Hematopoietic multipotent progenitor cell treated with erythropoietin and hydrocortisone succinate and interleukin-3 and kit ligand, for 6 days (in vitro differentiated cells): ENCODE measurements at places on chromosomes 3 and 15.

- peak; percentile 92 for DNase-seq
These were observed at the start of gene FAN1 for GRCh38 chr15:30903497-30904187. Gene FAN1 (plus strand): TSS chr15:30903915. CDS start chr15:30904664, 749 bp downstream.

- no peak for DNase-seq
These were observed 81.7 kb upstream of the CADM2 start for GRCh38 chr3:84877092-84877491.

- DNase-seq = peak; percentile 59
These were observed 25.0 kb downstream of the ADAM10 start for GRCh38 chr15:58724466-58724865.

GRCh38 chr3:175432376-175433025 lies 573.4 kb downstream of the NAALADL2 start:
- no peak for DNase-seq

- peak; percentile 67 for DNase-seq
These were observed 36.9 kb upstream of the HERC1 start for GRCh38 chr15:63870487-63871209.

DNA sequence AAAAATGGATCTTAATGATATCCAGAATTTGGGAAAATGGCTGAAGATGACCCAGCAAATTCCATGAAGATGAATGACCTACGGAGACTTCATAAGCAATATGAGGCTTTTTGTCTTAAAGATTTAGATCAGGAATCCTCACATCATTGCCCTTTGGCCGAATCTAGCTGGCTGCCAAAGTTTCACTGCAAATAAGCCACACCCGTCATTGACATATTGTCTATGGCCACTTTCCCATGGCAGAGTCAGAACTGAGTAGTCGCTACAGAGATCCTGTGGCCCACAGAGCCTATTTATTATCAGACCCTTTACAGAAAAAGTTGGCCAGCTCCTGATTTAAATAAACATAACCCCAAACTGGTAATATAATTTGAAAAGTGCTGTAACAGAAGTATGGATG lies 307.4 kb upstream of the RARB start:
- no peak for DNase-seq

GRCh38 chr3:56190771-56191305 lies 277.4 kb downstream of the ERC2 start:
- DNase-seq = no peak

- DNase-seq = peak; percentile 87
These were observed 16.7 kb upstream of the CMTM7 start for GRCh38 chr3:32374788-32375595.

GRCh38 chr3:182308328-182308727 lies 485.0 kb upstream of the ATP11B start:
- no peak for DNase-seq

GRCh38 chr15:75107908-75108838 lies 84.8 kb downstream of the PPCDC start:
- peak; percentile 92 for DNase-seq

GRCh38 chr15:67777071-67777470 lies 48.2 kb upstream of the SKOR1 start:
- no peak for DNase-seq

DNA sequence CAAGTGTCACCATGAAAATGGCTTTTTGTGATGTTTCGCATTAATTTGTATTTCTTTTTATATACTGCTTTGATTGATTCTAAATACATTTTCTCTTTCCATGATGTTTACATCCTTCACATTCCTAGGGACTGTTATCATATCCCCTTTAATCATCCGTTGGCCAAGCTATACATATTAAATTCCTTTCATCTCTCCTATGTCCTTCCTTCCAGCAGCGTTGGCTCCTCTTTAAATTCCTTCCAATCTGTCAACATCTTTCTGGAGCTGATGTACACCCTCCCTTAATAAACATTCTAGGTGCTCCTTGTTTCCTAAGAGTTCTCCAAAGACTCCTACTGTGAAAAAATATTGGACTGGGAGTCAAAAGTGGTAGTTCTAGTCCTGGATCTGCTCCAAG lies 87.8 kb downstream of the IGF2BP2 start:
- DNase-seq = no peak

DNA sequence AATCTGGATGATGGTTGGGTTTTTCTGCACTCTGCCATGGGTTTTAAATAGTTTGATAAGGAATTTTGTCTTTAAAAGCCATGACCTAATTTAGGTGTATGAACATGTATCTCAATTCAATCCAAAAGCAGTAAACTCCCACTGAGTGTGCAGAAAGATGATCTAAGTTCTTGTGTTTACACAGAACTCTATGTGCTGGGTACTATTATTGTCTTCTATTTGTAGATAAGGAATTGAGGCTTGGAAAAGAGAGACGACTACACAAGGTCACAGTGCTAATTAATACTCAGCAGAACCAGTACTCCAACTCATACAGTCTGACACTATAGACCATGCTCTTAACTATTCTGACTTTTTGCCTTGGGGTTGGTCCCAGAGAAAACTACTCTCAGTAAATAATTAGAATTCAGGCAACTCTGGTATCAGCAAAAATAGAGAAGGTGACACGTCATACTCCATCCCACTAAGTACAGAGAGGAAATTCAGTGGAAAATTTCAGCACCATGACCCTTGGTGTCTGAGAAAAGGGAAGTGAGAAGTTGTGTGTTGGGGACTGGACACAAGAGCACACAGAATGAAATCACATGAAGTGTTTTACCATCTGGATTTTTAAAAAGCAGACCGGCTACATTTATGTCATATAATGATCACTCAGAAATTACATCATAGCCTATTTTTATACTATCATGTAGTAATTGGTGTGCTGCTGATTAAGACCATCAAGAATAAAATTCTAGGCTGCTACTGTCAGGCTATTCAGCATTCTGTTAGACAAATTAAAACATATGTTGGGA lies 18.3 kb upstream of the MYH15 start:
- peak; percentile 44 for DNase-seq

- peak; percentile 80 for DNase-seq
These were observed at the start of gene C15orf62 for GRCh38 chr15:40769274-40770146. Gene C15orf62 (plus strand): TSS chr15:40769980. CDS start chr15:40770496, 516 bp downstream.

GRCh38 chr3:197394464-197395321 lies 96.3 kb upstream of the DLG1 start:
- DNase-seq = no peak

DNA sequence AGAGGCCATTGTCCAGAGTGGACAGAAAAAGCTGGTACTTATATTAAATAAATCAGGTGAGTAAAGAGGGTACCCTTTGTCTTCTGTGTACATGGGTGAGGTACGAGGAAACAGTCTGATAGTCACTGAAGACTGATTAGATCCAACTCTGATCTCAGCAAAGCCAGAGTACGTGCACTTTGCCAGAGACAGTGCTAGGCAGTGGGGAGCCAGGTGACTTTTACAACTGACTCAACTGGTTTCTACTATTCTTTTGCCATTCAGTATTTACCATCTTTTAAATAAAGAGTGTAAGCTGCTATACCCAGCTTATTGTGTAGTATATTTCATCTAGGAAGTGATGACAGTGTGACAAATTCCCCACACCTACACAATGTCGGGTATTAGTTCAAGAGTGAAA lies 3.3 kb downstream of the GNL3 start:
- no peak for DNase-seq

- no peak for DNase-seq
These were observed 81.7 kb downstream of the BTD start for GRCh38 chr3:15683253-15683652.

DNA sequence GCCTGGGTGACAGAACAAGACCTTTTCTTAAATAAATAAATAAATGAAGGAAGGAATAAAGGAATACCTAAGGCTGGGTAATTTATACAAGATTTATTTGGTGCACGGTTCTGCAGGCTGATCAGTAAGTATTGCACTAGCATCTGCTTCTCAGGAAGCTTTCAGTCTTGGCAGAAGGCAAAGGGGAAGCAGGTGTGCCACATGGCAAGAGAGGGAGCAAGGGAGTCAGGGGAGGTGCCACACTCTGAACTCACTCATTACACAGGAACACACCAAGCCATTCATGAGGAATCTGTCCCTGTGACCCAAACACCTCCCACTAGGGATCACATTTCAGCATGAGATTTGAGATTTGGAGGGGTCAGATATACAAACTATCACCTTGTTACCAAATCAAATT lies 56.4 kb downstream of the PRKCI start:
- DNase-seq = peak; percentile 4

GRCh38 chr15:48802867-48803266 lies 8.0 kb downstream of the CEP152 start:
- no peak for DNase-seq

DNA sequence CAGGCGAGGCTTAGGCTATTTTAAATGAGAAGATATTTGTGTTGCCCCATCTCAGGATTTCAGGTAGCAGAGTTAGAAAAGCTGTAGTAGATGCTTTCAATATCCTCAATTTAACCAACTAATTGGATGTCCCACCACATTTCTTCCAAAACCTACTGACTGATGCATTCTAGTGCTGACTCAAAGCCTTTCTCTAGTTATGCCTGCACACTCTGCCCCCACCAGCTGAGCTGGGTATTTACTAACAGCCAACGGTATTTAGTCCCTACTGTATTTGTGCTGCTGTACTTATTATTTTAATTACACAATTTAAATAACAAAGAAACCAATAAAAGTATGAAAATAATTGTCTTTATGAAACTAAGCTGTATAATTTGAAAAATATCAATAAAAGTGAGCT lies 139.5 kb downstream of the OSBPL10 start:
- no peak for DNase-seq

DNA sequence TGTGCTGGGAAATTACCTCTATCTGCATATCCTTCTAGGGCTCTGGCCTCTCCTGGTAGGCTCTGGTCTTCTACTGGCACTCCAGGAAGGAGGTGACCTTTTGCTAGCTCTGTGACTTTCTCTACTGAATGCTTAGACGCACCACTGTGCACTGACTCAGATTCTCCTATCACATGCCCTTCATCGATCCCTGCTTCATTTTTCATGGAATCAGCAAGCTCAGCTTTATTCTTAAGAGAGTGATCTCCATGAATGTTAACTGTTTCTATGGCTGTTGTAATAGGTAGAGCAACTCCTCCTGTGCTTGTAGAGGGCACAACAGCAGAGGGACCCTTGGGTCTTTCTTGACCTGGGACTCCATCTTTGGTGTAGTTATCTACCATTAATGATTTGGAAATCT lies 106.6 kb downstream of the MAP4 start:
- no peak for DNase-seq

GRCh38 chr3:37808656-37809055 lies 53.0 kb upstream of the CTDSPL start:
- no peak for DNase-seq

DNA sequence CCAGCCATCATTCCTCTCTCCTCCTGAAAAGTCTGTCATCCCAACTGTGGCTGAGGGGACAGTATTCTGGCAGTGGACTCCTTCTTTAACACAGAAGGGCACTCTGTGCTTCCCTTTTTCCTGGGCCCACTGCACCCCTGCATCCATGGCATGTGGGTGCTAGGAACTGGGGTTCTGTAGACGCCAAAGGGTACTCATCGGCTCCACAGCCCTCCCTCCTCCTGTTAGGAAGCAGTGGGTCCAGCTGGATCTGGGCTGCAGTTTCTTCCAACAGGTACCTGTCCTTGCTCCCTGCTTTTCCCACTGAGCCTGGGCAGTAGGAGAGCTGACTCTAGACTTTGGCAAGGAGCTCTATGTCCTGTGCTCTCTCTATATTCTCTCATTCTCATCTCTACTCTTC lies 6.4 kb upstream of the MANF start:
- no peak for DNase-seq

GRCh38 chr3:143160437-143160836 lies 40.9 kb downstream of the CHST2 start:
- DNase-seq = no peak

- no peak for DNase-seq
These were observed 323.9 kb upstream of the GBE1 start for GRCh38 chr3:82085356-82085755.
